ENCODE measurements at places on chromosomes 13 and 19.

DNA sequence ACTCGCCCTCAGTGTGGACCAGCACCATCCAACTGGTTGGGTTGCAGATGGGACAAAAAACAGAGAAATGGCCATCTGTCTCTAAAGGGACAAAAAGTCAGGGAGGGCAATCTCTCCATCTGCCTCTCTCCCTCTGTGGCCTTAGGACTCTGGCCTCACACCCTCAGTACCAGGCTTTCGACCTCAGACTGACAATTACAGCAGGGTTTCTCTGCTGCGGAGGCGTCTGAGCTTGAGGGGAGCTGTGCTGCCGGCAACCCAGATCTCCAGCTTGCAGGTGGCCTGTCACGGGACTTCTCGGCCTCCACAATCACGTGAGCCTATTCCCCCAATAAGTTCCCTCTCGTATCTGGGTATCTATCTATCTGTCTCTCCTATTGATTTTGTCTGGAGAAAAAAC lies 27.7 kb downstream of the MLLT1 start:
- no peak for DNase-seq

DNA sequence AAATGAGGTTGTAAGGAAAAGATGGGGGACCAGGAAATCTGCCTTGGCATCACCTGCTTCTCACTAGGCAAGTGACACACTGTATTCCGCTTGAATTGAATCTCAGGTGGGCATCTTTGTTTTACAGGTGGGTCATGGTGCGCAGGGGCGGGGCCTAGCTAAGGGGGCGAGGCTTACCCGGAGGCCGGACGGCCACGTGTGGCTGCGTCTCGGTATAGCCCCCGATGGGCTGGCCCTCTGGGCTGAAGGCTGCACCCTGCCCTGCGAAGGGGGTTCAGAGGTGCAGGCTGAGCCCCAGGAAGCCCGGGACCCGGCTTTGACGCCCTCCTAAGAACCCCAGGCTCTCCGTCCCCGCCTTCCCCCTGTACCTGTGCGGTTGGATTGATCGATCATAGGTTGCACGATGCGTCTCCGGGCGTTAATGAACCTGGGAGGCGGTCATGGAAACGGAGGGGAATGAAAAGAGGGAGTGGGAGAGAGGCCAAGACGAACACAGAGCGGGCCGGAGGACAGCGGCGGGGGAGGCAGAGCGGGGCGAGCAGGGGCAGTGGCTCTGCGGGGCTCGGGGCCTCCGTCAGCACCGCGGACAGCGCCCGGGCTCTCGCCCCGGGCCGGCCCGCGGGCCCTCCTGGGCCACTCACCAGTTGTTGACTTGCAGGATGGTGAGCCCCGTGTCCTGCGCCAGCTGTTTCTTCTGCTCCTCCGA lies 12.5 kb downstream of the MEIS3 start:
- DNase-seq: no peak

DNA sequence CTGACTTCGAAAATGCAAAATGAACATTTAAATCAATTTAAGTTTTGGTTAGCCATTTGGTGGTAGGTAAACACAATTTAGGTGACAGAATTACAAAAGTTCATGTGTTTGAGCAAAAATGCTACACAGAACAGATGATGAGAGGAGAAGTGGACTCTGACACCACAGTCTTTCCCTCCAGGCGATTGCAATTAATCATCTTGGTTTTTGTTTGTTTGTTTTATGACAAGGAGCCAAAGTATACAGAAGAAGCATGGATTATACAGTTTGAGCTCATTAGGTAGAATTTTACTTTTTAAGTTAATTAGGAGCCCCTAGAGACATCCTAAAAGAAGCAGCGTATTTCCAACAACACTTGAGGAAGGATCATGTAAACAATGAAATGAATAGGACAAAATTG lies 49.3 kb upstream of the FREM2 start:
- no peak for DNase-seq

GRCh38 chr19:10912619-10913018 lies 15.8 kb downstream of the YIPF2 start:
- no peak for DNase-seq

- no peak for DNase-seq
Measured at GRCh38 chr13:48317511-48318376, 14.2 kb downstream of the RB1 start.

GRCh38 chr19:38932425-38933179 lies 1.9 kb downstream of the MRPS12 start:
- no peak for DNase-seq

GRCh38 chr13:23644527-23645138 lies 74.4 kb downstream of the TNFRSF19 start:
- DNase-seq: no peak

GRCh38 chr13:46866150-46866549 lies 30.7 kb downstream of the HTR2A start:
- DNase-seq: no peak

DNA sequence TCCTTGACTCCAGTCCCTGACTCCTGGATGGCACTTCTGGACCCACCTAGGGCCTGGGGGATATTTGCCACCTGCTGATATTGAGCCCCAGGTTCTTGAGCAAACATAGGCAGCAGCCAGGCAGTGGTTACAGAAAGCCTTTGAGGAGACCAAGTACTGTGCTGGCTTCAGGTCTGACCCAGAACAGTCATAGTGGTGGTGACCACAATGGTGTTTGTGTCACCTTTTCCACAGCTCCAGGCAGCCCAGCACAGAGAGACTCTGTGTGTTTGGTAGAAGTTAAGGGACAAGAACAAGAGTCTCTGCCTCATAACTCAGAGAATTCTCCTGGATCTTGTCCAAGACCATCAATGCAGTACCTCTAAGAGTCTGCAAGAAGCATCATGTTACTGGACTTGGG lies 14.6 kb upstream of the CLC start:
- DNase-seq: no peak

DNA sequence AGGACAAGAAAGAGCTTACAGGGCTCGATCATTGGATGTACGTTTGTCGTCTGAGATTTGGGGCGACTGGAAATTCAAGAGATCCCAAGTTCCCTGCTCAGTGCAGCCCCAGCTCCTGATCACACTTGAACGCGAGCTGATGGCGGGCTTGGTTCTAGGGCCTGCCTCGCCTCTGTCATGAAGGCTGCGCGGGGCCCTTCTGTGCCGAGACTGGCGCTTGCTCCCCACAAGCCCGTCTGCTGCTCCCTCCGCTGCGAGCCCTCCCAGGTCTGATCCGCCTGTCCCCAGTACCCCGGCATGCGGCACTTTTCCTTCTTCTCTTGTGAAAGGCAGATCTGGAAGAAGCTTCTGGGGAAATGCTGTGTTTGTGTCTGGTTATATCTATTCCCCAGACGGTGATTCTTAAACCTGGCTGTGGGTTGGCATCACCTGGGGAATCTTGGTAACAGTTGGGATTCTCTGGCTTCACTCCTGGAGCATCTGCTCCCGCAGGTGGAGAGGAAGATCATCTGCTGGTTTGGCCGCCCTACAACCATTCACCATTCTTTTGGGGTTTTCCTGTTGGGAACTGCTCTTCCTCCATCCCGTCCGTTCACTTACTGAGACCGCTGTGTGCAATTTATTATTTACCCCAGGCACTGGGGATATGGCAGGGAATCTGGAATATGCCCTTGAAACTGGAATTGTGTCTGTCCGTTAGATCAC lies 43.6 kb downstream of the SIPA1L3 start:
- DNase-seq: no peak

DNA sequence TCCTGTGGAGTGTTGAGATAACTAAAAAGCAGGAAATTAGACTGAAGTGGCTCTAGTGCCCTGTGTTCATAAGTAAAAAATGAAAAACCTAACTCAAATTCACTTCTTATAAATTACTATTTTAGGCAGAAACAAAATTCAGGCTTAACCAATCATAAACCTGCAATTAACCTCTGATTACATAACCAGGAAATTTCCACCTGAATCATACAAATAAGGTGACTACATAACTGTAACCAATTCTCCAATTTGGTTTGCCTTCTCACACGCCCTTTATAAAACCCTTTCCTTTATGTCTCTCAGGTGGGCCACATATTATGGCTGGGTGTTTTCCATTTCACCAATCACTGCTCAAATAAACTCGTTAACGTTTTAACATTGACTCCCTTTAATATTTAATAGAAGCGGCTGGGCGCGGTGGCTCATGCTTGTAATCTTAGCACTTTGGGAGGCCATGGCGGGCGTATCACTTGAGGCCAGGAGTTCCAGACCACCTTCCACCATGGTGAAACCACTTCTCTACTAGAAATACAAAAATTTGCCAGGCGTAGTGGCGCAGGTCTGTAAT lies 22.9 kb upstream of the ZNF724 start:
- no peak for DNase-seq

- no peak for DNase-seq
Measured at GRCh38 chr13:28058866-28059613, 41.3 kb downstream of the FLT3 start.

DNA sequence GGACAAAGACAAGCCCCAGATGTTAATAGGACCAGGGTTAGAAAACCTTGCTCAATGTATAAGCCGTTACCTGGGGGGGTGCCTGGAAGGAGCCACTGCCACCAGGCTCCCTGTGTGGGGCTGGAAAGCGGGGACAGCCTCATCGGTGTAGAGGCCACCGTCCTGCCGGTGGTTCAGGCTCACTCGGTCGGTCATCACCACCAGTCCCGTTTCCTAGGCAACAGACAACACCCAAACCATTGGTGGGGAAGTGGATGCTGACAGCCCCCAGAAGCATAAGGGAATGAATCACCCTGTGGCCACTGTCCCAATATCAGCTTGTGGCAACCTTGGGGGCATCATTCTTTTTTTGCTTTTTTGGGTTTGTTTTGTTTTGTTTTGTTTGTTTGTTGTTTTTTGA lies 55.8 kb downstream of the CPAMD8 start:
- no peak for DNase-seq

GRCh38 chr13:47144782-47145181 lies 247.9 kb upstream of the HTR2A start:
- no peak for DNase-seq

GRCh38 chr19:17441241-17442021 lies 7.0 kb downstream of the TMEM221 start:
- no peak for DNase-seq

DNA sequence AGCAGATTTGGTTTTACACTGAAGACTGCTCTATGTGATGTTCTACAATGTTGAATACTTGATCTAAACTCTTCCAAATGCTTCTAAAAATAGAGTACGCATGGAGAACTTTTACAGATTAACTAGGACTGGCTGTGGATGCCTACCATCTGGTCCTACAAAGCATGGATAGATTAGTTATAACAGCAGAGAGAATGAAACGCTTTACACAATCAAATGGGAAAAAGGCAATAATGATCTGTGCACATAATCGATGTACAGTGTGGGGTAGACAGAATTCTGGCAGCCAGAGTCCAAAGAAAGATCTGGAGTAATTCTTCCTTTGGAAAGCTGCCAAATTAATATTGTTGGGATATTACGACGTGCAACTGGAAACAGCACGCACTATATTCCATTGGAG lies 1885.5 kb upstream of the PRR20A start:
- DNase-seq: no peak

DNA sequence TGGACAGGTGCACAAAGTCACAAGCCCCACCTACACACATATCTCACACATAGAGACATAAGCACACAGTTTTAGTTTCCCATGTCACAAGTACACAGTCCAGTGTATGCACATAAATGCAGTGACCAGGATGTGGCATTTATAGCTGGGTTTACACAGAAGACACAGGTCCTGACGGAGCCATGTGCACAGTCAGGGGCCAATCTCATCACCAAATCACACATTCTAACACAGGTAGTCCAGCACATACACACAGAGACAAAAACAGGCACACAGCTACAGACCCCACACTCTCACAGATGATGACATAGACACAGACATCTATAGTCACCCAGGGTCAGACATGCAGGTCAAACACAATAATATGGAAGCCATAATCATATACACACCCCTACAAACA lies 2.1 kb downstream of the NUMBL start:
- no peak for DNase-seq

GRCh38 chr13:93345024-93345423 lies 118.4 kb downstream of the GPC6 start:
- DNase-seq: no peak

DNA sequence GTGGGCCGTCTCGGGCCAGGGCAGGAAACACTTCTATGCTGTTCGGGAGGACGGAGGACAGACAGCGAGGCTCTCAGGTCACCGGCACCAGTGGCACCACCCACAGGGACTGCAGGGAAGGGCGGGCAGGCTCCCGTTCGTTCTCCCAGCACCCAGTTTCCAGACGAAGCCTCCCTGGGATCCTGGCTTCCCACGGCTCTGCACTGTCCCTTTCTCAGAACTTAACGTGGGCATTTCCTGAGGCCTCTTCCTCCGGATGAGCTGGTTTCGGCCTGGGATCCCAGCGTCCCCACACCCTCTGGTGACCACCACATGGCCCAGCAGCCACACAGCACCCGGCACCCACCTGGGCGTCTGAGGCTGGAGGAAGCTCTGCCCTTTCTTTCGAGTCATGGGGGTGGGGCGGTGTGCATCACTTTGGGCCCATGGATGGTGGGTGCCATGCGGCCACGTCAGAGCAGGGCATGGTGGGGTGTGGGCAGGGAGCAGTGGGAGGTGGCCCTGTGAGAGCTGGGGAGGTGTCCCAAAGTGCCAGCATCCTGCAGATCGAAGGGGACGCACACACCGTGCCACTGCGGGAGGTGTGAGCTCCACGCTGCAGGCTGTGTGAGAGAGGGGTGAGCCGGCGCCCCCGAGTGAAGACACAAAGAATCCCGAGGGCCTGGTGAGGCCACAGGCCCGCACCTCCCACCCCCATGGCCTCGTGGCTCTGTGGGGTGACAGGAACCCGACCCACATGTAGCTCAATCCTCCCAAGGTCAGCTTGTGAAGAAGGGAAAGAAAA lies 38.7 kb upstream of the GRTP1 start:
- DNase-seq: no peak

All from urinary bladder (tissue), 4 donors.